ENCODE measurements at places on chromosomes 11 and 22.

DNA sequence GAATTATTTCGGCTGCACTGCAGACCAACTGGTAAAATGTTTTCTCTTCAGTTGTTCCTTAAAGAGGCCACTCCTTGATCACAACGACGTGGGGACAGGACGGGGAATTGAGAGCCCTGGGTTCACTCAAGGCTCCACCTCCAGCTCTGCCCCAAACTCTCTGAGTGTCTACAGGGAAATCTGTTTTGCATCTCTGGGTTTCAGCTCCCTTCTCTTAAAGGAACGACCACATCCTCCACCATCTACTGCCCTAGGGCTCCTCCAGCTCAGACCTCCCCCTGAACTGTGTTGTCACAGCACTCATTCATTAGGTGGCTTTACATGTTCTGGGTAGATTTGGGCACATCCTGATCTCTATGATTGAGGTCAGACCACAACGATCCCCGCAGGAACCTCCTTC lies 5.1 kb upstream of the PPFIA1 start:
- DNase-seq: no peak

GRCh38 chr11:64870176-64870892 lies 8.1 kb downstream of the EHD1 start:
- no peak for DNase-seq

- no peak for DNase-seq
Observed at GRCh38 chr11:121590772-121591404, 138.1 kb upstream of the SORL1-AS1 start.

- DNase-seq: peak; percentile 69
Observed at GRCh38 chr11:6737872-6738466, 33.8 kb downstream of the OR2AG2 start.

GRCh38 chr11:87934182-87934581 lies 241.1 kb downstream of the RAB38 start:
- no peak for DNase-seq
